ENCODE measurements at places on chromosomes 12 and 14.

DNA sequence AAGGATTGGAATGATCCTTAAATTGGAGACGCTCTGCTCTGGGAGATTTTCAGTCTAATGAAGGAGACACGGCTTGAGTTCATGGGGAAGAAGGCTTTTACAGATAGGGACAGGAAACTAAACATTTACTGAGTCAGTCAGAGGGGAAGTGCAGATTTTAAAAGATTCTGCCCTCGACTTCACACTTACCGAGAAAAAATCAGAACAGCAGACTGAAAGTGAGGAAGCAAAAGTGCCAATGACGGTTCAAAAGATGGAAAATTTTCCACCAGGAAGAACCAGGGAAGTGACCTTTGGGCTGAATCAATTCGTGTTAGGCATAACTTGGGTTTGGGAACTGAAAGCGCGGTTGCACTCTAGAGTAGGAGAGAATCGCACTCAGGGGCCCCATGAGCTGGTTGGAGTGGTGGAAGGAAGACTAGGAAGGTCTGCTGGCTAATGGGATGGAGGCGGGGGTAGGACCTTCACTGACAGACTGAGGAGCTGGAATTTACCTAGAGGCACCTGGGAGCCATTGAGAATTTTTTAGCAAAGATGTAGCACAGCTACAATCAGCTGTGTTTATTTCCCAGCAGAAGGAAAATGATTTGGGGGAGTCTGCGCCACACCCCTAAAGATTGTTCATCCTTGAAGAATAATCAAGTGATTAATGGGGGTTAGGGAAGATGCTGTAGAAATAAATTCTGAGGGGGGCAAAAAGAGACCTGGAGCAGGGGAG, 1.2 kb downstream of the KCNK13 start:
- no peak for DNase-seq

DNA sequence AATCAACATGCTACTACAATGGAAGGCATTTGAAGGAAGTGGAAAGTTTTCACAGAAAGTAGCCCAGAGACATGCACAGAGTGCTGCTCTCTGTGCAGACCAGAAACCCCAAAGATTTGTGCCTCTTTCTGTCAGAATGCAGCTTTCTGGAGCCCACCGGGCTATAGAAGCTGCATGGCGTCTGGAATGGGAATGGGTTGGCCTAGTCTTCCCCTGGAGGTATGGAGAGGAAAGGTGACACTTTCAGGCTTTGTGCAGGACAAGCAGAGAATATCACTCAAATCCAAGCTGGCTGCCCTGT, 21.3 kb upstream of the ZFP36L1 start:
- DNase-seq = no peak

GRCh38 chr12:124747426-124748161, 116.1 kb downstream of the SCARB1 start:
- DNase-seq = peak; percentile 95

- DNase-seq = peak; percentile 44
Measured at GRCh38 chr14:55333711-55334485, 62.7 kb downstream of the FBXO34 start.

- DNase-seq = no peak
Measured at GRCh38 chr12:120204171-120204570, 3.3 kb upstream of the RPLP0 start.

GRCh38 chr14:61911574-61911973, 149.4 kb downstream of the SNAPC1 start:
- no peak for DNase-seq
